ENCODE measurements at places on chromosomes 4 and X. TPM values are rescaled to one million over a fixed set of nuclear protein-coding genes. Genes with fewer than 3 reads are reported as not detected.

C4orf36 gene
- total RNA-seq: not detected

PNMA6E gene
- not detected for total RNA-seq

NAP1L2 gene
- 5.7 TPM for total RNA-seq

SLAIN2 gene
- total RNA-seq: 68.4 TPM

NCAPG gene
- 3.0 TPM for total RNA-seq

RASL11B gene
- 8.8 TPM for total RNA-seq

DIPK2B gene
- 23.8 TPM for total RNA-seq

UGT2B10 gene
- total RNA-seq: not detected

MBNL3 gene
- 13.5 TPM for total RNA-seq

NLRP2B gene
- total RNA-seq: not detected

SEPTIN6 gene
- total RNA-seq: 41.2 TPM

BEX1 gene
- 2.4 TPM for total RNA-seq

HPGD gene
- 22.6 TPM for total RNA-seq

HAND2 gene
- total RNA-seq: 134 TPM

PCDH11X gene
- 0.27 TPM for total RNA-seq
